ENCODE measurements at places on chromosomes 3 and 15.
A peak's percentile ranks its signal among the peaks of the same experiment; 100 is the strongest.

- peak; percentile 49 for DNase-seq
Measured at GRCh38 chr3:161273589-161274218, 52.6 kb downstream of the NMD3 start.

- DNase-seq = no peak
Measured at GRCh38 chr15:99450896-99451358, 114.9 kb upstream of the MEF2A start.

GRCh38 chr3:42640129-42640528, 13.4 kb upstream of the ZBTB47 start:
- DNase-seq = no peak

DNA sequence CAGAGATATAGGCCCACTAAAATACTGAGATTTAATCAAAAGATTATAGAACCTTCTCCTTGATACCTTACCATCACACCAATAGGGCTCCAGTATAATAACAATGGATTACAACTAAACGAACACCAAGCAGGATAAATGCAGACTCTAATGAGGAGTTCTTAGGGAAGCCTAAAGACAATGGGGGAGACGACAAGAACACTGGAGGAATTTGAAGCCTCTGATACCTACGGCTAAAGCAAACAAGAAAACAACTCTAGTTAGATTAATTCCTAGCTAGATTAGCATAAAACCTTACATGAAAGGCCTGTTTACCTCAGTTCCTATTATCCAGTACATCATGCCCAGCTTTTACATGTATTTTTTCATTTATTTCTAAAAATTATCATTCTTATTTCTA, 35.1 kb downstream of the NGLY1 start:
- DNase-seq = no peak

- DNase-seq = no peak
Measured at GRCh38 chr3:14793126-14793857, 25.5 kb upstream of the FGD5 start.

- DNase-seq = no peak
Measured at GRCh38 chr15:69780374-69780773, 317.3 kb downstream of the TLE3 start.

DNA sequence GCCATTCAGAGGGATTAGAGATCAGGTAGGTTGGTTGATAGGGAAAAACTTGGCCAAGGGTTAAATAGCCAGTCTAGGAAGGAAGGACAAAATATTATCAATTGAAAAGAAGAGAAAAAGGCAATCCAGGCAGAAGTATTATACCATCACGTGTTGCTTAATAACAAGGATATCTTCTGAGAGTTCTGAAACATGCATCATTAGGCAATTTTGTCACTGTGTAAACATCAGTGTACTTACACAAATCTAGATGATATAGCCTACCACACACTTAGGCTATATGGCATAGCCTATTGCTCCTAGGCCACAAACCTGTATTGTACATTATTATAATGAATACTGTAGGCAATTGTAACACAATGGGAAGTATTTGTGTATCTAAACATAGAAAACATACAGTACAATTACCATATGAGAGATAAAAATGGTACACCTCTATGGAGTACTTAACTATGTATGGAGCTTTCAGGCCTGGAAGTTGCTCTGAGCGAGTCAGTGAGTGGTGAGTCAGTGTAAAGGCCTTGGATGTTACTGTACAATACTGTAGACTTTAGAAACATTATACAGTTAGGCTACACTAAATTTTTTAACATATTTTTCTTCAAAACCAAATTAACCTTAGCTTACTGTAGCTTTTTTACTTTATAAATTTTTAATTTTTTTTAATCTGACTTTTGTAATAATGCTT, 2.7 kb downstream of the TEX55 start:
- peak; percentile 61 for DNase-seq

DNA sequence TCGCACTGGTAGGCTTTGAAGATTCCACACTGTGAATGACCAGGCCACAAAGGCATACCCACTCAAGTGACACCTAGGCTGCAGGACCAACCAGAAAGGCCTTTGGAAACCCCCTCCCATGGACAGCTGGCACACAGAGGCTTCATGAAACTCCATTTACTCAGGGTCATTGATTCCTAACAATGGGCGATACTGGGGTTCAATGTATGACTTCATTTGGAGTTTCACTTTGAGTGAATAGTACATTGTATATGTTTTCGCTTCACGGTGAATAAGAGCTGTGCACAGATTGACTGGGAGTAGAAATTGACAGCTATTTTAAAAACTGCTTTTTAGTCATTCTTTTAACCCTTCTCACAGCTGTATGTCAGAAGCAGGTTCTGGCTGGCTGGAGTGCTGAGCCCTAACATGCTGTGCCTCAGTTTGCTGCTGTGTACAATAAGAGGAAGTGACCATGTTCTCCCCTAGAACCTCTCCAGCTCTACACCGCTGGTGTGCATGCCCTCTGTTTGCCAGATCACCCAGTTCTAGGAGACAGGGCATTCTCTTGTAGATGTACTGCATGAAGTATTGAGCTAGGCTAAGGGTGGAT, 15.4 kb upstream of the CX3CR1 start:
- DNase-seq = no peak

- no peak for DNase-seq
Measured at GRCh38 chr3:64651741-64652241, 36.0 kb downstream of the ADAMTS9 start.

DNA sequence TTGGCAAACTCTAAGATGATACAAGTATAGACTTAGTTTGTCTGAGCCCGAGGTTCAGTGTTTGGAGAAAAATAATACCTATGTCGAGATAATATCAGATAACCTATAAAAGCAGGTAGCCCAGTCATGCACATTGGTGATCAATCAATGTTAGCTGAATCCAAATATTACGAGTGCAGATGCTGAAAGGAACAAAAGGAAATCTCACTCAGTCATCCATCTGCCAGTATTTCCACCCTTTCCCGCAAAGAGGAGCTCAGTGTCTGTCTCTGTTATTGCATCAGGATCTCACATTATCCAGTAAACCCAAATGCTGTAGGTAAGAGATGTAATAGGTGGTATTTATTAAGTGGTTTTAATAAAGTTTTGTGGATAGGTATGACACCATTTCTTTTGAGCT, 251.2 kb upstream of the CTDSPL start:
- DNase-seq = no peak

GRCh38 chr3:195256639-195257453, 14.1 kb downstream of the XXYLT1 start:
- DNase-seq = no peak

- no peak for DNase-seq
Measured at GRCh38 chr3:164351131-164351530, 727.2 kb downstream of the SI start.

GRCh38 chr15:72599855-72600464, 54.5 kb upstream of the GOLGA6B start:
- DNase-seq = peak; percentile 69

DNA sequence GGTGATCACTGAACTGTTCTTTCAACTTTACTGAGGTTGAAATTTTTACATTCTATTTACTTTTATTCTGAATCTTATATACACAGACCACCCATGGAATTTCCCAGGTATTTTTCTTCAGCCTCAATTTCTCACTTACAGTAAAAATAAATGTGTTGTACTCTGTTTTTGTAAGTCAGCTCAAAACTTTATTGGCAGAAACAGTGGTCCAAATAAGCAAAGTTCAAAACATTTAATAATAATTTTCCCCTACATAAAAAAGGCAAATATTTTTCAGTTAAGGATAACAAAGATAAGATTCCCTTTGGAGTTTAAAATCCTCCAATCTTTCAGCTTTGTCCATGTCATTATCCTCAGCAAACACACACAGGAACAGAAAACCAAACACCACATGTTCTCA, 738.0 kb downstream of the FHIT start:
- DNase-seq = no peak

GRCh38 chr3:77342688-77343087, 302.8 kb downstream of the ROBO2 start:
- DNase-seq = no peak

DNA sequence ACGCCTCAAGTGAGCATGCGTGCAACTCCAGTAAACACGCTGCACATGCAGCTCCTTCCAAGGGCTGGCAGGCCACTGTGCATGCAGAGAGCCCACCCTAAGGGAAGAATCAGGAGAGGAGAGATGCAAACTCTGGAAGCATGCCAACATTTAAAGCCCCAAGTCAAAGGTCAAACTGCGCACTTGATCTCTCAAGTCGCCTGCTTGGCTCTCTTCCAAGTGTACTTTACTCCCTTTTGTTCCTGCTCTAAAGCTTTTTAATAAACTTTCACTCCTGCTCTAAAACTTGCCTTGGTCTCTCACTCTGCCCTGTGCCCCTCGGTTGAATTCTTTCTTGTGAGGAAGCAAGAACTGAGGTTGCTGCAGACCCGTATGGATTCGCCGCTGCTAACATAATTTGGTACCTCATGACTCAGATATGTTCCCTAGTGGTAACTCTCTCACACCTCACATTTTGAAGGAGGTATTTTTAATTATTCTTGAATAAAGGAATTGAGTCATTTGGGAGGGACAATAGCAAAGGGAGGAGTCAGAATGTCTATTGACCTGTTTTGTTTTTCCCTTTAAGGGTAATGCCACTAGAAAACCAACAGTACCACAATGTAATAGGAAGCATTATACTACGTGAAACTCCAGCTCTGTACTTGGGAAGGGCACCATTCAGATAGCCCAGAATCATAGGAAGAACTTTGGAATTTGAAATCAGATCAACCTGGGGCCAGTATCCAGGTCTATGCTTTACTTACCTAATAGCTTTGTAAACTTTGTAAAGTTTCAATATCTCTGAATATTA, 19.6 kb upstream of the DGKG start:
- no peak for DNase-seq

DNA sequence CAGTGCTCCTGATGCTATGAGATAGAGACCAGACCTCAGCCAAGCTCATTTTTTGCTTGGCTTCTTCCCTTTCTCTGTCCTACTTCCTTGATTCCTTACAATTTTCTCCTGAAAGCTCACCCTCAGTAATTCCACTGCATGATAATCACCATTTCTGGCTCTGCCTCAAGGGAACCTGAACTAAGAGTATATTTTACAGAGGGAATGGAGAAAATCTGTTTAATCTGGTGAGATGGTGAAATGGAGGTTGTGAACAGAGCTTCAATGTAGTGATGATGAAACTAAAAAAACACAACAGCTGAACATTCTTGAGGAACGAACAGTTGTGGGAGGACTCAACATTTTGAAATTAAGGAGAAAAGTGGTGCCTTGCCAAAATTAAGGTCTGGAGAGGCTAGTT, 16.3 kb downstream of the HHLA2 start:
- DNase-seq = no peak

- no peak for DNase-seq
Measured at GRCh38 chr3:17874636-17875035, 132.2 kb upstream of the TBC1D5 start.
